Nasal cavity respiratory epithelium epithelial cell of viscerocranial mucosa (primary cell): ENCODE measurements at places on chromosomes 5 and 9. TPM values are rescaled to one million over a fixed set of nuclear protein-coding genes. Genes with fewer than 3 reads are reported as not detected.

LPAR1 gene
- 10.6 and 15.9 TPM in 2 replicates for total RNA-seq

CNTRL gene
- 5.6 and 8.5 TPM in 2 replicates for total RNA-seq

AGXT2 gene
- not detected in 2 replicates for total RNA-seq

TAF11L10 gene
- not detected in 2 replicates for total RNA-seq

SLC22A4 gene
- total RNA-seq, result 0.68 and 0.71 TPM in 2 replicates

SV2C gene
- under 0.01 TPM in 2 replicates for total RNA-seq

F2RL2 gene
- not detected in 2 replicates for total RNA-seq

CSF2 gene
- 0.50 TPM in 1 of 2 replicates, not detected in the other for total RNA-seq

POLR1E gene
- 34.9 and 42.1 TPM in 2 replicates for total RNA-seq

DMRT1 gene
- total RNA-seq, result not detected in 2 replicates

HSPA4 gene
- 178 and 215 TPM in 2 replicates for total RNA-seq

ITK gene
- not detected in 2 replicates for total RNA-seq

HTR1A gene
- not detected in 2 replicates for total RNA-seq
